ENCODE measurements at places on chromosomes 1 and 21.

DNA sequence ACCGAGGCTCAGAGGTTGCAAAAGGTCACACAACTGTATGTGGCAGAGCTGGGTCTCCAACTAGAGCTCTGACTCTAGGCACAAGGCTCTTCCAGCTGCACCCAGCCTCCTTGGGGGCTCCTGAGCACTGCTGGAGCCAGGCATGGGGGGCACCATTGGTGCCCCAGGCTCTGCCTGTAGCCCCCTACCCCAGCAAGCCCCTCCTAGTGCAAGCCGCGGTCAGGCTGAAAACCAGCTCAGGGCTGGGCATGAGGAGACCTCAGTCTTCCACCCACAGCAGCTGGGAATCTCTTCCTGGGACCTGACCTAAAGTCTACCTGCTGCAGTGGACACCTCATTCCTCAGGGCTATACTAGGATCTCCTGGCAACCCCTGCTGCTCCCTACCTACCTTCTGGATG is 14.6 kb downstream of the TNNT2 start:
- no peak for DNase-seq

GRCh38 chr1:27361044-27361402 is 5.7 kb downstream of the MAP3K6 start:
- DNase-seq = no peak

DNA sequence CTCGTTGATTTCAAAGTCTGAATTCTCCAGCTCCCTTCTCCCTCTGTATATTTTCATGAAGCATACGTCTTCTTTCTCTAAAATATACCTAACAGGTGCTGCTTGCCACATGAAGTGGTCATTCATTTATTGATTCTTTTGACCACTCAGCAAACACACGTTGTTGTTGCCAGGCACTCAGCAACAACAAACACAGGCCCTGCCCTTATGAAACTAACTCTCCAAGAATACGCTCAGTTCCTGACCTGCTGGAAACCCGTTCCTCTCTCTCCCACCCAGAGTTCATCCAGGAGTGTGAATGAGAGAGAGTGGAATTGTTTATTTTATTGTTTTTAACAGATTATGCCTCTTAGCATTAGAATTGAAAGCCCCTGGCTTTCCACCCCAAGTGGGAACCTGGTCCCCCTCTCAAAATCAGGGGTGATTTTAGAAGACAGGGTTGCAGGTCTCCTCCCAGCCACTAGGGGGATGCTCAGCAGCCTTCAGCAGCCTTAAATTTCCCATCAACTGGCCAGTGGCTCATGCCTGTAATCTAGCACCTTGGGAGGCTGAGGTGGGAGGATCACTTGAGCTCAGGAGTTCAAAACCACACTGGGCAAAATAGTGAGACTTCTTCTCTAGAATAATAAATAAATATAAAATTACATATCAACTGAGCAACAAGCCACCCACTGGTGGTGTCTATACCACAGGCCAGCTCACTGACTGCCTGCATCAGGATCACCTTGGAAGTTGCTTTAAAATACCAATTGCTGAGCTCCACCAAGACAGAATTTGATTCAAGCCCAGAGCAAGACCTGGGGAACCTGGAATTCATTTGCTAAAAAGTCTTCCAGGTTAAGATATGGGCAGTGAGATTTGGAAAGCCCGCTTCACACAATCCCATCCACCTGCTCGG is 181.0 kb upstream of the KLHDC7A start:
- no peak for DNase-seq

GRCh38 chr21:42242611-42243010 is 23.7 kb downstream of the ABCG1 start:
- no peak for DNase-seq

GRCh38 chr1:20672265-20672632 is 11.1 kb upstream of the DDOST start:
- DNase-seq = no peak

GRCh38 chr21:32143241-32143939 is 135.5 kb downstream of the MIS18A start:
- no peak for DNase-seq

DNA sequence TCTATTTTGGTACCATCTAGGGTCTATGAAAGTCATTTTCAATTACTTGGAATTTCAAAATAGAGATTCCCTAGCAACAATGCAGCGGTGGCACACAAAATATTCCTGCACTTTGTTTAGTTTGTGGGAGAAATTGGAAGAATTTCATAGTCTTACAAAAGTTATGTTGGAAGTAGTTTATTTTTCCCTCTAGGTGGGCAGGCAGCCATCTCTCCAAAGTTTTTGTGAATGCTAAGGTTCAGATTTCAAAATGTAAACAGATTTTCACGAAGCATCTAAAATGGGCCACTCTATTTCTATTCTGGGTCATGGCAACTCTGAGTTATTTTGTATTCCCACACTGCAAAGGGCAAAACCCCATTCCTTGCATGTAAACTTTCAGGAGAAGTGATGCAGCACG is 8.0 kb downstream of the SMCP start:
- no peak for DNase-seq

- DNase-seq = no peak
Measured at GRCh38 chr1:222592171-222592570, 2.4 kb upstream of the TAF1A start.
